Fibroblast of lung (primary cell): ENCODE measurements at places on chromosomes 6 and 20.

DNA sequence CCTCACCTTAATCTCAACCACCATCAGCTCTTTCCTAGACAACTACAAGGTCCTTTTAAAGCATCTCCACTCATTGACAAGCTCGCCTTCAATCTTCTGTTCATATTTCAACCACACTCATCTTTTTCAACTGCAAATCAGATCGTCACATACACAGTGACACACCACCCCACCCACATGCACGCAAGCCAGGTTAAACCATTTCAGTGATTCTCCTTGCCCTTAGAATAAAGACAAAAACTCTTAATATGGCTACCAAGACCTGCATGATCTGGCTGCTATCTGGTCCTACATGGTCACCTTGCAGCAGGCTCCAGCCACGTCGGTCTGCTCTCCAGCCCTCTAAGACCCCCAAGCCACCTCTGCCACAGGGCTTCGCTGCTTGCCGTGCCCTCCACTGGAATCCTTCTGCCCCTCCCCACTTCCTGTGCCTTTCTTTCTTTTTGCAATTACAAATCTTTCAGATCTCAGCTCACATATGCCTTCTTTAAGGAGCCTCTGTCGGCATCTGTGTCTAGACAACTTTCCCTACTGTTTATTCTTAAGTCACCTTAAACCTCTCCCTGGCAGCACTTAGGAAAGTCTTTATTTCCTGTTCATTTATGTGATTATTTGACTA, 507.3 kb upstream of the ARID1B start:
- no peak for DNase-seq

GRCh38 chr6:53718597-53719460, 53.3 kb upstream of the KLHL31 start:
- DNase-seq = peak; percentile 63

DNA sequence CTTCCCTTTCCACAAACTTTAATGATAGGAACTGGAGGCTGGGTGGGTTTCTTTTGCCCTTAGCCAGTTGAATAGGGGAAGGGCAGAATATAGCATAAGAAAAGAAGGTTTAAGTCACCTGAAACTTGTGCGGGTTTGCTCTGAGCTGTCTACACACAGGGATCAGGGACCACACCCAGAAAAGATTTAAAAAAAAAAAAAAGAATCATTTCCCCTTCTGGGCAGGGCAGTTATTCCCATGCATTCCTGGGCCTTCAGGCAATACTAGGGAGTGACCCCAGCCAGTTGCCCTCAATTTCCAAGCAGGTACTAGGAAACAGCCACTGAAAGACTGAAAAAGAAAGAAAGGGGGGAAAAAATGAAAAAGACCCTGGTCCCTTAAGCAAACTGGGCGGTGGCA, 39.6 kb upstream of the HDAC2 start:
- no peak for DNase-seq

GRCh38 chr20:38151455-38151854, 13.6 kb downstream of the TGM2 start:
- no peak for DNase-seq

DNA sequence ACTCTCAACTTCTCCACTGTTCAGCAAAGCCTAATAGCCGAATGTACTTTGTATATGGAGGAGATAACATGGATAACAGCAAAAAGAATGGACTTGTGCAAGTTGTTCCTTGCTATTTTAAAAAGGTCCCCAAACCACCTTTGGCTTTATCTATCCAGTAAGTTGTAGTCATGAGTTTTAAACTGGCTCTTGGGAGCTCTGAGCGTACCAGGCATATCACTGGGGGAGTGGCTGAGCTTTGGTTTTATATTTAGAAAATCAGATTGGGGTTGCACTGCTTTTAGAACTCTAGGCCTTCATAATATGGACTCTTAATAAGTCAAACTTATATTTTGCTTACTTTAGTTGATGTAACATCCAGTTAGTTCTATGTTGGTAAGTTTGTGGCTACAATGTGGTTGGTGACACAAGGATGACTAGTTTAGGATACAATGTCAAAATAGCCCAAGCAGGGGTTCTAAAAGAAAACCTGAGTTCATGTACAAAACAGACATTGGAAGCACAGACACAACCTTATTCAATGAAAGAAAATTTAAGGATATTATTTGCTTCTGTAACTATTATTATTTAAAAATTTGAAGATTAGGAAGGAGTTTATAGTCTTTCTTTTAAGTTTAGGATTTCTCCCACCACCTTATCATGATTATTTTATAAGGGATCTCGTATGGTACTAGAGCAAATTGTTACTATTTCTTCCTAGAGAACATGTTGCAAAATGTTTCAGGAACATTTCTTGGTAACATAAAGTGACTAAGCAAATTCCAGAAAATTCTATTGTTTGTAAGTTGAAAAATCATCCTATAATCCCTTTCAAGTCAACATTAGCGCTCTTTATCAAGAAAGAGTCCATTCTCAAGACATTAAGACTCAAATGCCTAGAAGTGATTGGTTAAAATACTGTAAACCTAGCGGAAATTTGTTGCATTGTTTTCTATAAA, 165.8 kb upstream of the SUPT3H start:
- peak; percentile 56 for DNase-seq

- no peak for DNase-seq
Measured at GRCh38 chr6:40906759-40907158, 132.3 kb downstream of the UNC5CL start.

DNA sequence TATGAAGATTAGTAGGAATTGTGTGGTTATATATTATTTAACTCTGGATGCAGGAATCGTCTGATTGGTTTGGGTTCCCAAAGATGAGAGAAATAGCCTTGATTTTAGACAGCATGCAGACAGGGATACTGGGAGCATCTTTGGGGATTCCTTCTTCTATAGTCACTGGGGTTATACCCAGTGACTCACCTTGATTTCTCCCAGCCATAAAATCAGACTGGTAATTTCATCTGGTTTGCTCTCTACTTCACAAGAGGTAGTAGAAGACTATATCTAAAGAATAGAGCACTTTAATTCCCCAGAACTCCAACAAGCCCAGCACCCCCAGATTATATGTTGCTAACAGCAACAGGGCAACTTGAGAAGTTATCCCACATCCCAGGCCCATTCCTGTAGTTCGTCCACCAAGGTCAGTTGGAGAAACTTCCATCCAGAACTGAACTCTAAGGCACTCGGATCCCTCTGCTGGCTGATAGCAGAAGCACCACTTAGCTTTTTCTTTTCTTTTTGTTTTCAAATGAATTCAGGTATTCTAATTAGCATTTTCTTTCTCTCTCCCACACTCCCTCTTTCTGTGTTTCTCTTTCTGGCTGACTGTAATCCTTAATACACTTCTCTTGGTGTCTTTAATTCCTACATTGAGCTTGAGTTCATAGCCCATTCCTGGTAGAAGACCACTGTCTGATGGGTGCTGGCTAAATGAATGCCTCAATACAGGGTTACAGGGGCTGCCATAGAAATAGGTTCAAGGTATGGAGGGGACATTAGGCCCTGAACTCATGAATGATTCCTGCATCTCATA, 20.4 kb upstream of the EFHC1 start:
- peak; percentile 77 for DNase-seq

DNA sequence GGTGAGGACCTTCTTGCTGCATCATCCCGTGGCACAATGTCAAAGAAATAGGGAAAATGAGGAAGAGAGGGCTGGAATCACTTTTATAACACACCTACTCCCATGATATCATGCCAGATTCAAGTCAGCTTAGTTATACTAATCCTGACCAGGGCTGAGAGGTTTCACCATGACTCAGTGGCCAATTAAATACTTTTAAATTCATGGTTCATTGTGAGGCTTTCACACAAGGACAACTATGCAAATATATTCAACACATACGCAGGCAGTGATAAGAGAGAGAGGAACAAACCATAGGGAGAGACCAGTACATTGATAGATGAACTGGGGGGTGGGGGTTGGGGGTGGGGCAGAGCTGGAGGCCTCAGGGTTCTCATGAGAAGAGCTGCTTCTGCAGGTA, 313.1 kb downstream of the LRFN2 start:
- DNase-seq = no peak

GRCh38 chr20:37574199-37574890, 46.7 kb upstream of the BLCAP start:
- no peak for DNase-seq

DNA sequence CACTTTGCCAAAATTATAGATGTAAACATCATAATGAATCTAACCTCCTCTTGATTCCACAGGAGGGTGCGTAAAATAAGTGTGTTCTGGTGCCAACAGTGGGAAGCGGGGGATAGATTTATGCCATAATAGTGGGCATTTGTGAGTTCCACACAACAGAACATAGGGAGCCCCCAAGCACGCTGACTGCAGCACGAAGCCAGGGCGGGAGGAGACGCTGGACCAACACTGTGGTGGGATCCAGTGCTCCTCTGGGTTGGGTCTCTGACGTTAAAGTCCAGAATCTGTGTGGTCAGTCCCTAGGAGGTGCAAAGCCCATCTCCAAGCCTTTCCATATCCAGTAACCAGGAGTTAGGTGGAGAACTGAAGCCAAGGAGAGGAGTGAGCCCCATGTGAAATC, 1.8 kb upstream of the TTLL2 start:
- no peak for DNase-seq

GRCh38 chr6:39992861-39993622, 58.8 kb upstream of the MOCS1 start:
- DNase-seq = peak; percentile 2

- no peak for DNase-seq
Measured at GRCh38 chr6:41061196-41061726, 8.3 kb downstream of the APOBEC2 start.

GRCh38 chr6:154672086-154672485, 61.1 kb upstream of the SCAF8 start:
- DNase-seq = no peak

DNA sequence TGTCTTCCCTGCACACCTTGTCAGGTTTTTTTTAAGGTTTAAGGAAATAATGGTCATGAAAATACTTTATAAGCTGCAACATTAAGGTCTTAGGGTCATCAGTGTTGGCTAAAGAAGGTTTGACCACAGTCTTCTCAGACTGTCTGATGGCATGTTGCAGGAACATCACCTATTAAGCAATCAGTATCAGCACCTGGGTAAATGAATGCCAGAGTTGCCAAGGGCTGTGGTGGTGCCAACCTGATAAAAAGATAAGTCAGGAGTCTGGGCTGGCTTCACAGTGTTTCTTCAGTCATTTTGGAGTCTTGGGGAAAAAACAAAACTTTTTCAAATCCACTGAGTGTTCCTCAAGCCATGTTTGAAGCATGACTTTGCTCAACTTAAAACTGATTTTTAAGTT, 61.5 kb upstream of the VSTM2L start:
- no peak for DNase-seq

- peak; percentile 79 for DNase-seq
Measured at GRCh38 chr6:36127462-36128016, 2.8 kb upstream of the MAPK13 start.

DNA sequence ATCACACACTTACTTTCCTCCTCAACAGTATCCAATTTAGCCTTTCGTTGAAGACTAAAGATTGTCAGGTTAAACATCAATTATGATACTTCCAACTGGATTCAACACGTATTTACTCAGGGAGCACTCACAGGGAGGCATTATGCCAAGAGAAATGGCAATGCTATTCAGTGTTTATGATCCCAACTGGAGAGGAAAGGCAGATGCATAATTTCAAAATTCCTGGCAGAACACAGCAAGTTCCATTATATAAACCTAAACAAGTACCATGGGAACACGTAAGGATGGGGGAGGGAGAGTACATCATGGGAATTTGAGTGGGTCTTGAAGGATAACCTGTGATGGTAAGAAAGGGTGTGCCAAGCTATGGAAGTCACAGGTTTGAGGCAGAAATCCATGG, 112.7 kb downstream of the ISM1 start:
- DNase-seq = no peak
